ENCODE measurements at places on chromosomes 3 and 15.

- no peak for DNase-seq
Measured at GRCh38 chr15:47824147-47824546, 106.8 kb downstream of the SEMA6D start.

- no peak for DNase-seq
Measured at GRCh38 chr15:97114900-97115760, 784.6 kb downstream of the NR2F2 start.

- DNase-seq: no peak
Measured at GRCh38 chr3:81279481-81280379, 481.7 kb downstream of the GBE1 start.

GRCh38 chr3:113546414-113546893, 14.1 kb downstream of the SIDT1 start:
- DNase-seq: no peak

- DNase-seq: no peak
Measured at GRCh38 chr3:66565301-66565700, 64.5 kb upstream of the LRIG1 start.

DNA sequence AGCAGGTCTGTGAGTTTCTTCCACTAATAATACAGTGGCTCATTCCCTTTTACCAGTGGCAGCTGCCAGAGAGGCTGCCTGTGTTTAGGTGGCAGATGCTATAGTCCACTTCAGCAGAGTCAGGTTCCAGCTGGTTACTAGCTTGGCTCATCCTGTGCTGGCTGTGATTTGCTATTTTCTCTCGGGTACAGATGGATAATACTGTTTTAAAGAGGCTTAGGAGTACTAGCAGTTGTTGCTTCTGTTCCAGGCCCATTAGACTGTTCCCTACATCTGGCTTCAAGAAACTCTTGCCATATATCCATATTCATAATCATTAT, 41.0 kb downstream of the ZNF609 start:
- no peak for DNase-seq

- no peak for DNase-seq
Measured at GRCh38 chr3:170725285-170725731, 139.4 kb upstream of the SLC7A14 start.

- DNase-seq: no peak
Measured at GRCh38 chr15:70519004-70519365, 244.4 kb downstream of the UACA start.

DNA sequence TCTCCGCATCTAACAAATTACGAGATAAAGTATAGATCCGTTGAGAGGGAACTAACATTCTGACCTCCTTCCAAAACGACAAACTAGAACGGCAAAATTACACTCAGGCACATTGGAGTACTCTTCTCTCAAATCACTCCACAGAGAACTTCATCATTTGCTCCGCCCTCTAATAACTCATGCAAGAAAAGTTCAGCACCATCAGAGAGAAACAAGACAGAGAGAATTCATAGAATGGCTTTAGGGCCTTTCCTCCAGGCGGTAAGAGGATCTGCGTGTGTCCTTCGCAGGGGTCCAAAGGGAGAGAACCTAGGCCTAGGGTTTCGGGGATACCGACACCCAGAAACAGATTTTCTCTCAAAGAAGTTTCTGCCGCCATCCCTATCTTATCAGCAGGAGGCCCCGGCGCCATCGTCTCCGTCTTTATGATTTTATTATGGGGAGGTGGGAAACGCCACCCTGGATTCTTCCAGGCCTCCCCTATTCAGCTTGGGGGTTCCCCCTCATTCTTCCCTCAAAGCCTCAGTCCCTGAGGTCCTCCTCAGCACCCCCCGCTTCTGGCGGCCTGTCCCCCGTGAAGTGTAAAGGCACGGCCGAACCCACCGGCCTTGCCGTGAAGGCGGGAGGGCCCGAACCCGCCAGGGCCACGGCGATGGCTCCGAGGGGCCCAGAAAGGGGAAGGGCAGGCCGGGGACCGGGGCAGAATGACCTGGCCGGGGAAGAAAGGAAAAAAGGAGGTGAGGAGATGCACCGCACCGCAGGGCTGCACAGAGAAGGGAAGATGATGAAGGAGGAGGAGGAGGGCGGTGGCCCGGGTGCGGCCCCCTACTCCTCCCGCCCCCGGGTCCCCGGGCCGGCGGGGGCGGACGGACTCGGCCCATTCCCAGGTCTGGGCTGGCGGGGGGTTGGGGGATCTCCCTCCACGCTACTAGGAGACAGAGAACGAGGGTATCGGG, 768 bp downstream of the UBXN7 start:
- peak; percentile 40 for DNase-seq

DNA sequence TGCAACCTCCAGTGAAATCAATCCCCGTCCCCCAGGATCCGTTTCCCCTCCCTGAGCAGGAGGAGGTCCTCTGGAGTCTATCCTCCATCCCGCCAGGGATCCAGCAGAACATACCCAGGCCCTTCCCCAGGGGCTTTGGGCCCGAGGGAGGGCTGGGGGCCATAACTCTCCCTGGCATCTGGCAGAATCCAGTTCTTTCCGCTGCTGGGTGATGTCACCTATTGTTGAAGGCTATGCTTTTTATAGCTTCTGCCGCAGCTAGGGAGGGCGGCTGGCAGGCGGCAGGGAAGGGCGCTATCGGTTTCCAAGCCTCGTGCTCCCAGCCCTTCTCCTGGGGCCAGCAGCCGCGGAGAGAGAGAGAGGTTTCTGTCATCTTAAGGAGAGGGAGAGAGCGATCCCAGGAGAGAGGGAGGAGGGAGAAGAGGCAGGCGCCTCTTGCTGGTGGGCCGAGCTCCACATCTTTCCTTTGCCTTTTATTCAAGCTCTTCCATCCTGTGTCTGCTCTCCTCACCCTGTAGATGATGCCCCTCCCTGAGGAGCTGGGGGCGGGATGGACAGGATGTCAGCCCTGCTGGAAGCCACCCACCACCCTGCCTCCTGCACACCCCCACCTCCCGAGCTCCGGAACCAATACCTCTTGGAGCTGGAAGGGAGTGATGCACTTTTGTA, 120.1 kb downstream of the ANP32A start:
- DNase-seq: no peak

DNA sequence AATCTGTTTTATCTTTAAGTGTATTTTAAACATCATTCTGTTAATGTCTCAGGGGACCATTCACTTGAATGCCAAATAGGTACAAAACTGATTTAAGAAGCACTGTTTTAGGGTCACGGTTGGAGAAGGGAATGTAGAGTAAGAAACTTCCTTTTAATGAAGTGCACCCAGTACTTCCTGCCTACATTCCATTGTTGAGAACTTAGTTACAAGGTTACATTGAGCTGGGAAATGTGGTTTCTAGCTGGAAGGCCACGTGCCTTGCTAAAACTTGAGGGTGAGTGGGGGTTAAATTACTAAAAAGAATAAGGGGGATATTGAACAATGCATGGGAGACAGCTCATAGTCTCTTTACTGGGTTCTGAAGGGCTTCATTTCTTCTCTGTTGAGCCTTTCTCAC, 78.3 kb upstream of the TBC1D5 start:
- DNase-seq: no peak

DNA sequence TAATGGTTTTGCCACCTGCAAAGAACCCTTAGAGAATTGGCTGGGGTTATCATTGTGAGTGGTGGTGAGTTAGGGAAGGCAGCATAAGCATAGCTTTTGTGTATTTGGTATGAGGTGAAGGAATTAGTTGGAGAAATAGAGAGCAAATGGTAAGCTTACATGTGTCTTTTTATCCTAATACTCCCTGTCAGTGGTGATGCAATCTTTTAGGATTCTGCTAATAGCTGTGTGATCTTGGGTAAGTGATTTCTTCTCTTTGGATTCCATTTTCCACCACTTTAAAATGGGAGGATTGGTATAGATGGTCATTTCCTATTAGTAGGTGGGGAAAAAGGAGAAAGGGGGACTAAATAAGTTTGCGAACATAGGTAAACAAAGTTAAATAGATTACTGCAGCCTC, 30.9 kb downstream of the PIAS1 start:
- DNase-seq: no peak

DNA sequence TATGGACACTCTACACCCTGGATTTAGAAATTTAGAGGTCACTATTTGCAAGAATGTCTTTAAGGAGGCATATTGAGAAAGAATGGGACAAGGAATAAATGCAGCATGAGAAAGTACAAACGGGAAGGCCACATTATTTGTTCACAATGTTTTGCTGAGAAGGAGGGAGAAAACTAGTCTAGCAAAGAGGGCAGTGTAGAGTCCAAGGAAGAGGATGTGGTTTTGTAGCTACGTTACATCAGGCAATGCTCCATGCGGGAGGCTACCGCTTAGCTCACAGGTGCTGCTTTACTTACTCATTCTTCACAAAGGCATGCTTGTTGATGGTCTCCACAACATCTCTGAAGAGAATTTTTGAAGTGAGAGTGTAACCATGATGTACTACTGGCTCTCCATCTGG, 191.1 kb downstream of the PLCH1 start:
- peak; percentile 63 for DNase-seq

GRCh38 chr3:63986146-63986545, 37.1 kb downstream of the PSMD6 start:
- DNase-seq: no peak

- DNase-seq: peak; percentile 54
Measured at GRCh38 chr15:55168350-55168974, 28.3 kb downstream of the RSL24D1 start.

DNA sequence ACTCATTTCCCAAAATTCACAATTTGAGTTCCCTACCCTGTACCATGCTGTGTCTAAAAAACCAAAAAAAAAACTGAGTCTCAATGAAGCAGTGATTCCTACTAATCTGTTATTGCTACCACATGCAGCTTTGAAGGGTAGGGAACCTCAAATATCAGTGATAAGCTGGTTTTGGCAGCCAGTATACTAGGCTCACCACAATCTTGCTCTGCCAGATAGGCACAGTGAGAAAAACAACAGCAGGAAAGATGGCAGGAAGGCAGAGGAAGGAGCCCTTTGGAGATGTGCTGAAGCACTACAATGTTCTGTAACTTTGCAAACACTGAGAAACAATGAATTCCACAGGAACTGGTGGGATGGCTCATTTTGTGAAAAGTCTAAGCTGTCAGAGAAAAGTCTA, 96.9 kb upstream of the UBP1 start:
- no peak for DNase-seq

DNA sequence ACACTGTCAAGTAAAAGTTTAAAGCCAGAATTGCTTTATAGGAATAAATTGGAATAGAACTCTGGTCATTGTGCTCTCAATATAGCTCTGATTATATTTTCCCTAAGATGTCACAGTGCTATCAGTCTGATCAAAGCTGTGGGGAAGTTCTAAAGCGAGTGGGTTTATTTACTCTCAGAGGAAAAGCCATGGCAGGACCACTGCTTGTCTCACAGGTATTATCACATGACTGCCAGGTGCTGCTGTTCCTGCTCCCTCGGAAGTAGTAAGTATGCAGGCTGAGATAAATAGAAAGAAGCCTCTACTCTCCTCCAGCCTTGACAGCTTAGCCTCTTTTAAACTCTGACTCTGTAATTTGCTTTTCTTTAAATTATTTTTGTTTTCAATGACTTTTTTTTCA, 49.1 kb upstream of the UTS2B start:
- no peak for DNase-seq

DNA sequence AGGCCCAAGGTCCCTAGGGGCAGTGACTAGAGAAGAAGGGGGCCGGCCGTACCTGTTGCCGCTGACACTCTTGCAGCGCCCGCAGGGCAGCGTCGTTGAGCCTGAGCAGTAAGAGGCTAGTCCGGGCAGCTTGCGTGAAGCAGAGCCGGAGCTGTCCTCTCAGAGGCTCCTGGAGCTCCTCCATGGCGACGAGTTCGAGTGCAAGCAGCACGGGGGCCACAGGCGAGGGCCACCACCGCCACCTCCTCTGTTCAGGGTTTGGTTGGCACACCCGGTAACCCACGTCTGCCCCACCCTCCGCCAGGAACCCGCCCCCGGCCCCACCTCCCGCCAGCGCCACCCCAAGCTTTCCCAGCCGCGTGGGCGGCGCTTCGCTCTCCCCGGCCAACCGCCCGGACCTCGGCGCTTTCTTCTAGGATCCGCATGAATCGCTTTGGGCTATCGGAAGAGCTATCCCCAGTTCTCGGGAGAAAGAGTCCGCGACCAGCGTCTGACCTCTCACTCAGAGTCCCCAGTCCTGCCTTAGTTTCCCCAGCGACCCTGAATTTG, at the start of gene ELL3:
Gene ELL3, minus strand, starts transcription at position 249 of the 549 bp plus-strand sequence. Its CDS starts 65 bp downstream, at position 184.
- DNase-seq: no peak

- peak; percentile 11 for DNase-seq
Measured at GRCh38 chr3:67030785-67031740, 33.0 kb downstream of the KBTBD8 start.

DNA sequence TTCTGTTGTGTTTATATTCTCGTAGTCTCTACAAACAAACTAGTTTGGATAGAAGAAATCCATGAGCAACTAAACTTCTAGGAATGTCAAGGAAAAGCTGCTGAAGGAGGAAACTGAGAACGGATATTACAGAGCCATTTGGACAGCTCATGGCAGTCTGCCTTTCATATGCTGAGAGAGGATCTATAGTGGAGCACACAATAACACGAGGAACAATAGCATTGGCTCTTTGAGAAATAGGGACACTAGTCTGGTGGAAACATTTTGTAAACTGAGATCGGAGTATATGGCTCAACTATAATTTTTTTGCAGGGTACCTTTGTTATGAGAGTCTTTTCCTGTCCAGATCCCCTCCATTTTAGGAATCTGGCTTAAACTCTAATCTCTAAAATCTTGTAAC, 200.5 kb downstream of the CLSTN2 start:
- DNase-seq: no peak

- no peak for DNase-seq
Measured at GRCh38 chr3:177622520-177622919, 425.2 kb upstream of the TBL1XR1 start.

GRCh38 chr3:184238246-184238818, 8.9 kb downstream of the VWA5B2 start:
- no peak for DNase-seq

DNA sequence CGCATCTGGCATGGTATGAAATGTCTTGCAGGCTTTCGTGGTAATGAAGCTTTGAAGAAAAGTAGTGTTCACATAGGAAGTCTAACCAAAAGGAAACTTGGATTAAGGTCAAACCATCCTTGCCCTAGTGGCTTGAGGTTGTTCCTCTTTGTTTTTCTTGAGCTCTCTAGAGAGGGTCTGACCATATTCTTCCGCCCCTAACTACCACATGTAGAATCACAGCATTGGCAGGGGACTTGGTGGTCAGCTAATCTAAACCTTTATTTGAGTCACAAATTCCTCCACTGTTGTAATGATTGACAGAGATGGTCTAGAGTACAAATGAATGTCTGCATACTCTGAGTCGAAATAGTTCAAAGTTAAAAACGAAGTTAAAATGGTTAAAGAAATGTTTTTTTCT, 39.1 kb upstream of the PHLDB2 start:
- DNase-seq: no peak

DNA sequence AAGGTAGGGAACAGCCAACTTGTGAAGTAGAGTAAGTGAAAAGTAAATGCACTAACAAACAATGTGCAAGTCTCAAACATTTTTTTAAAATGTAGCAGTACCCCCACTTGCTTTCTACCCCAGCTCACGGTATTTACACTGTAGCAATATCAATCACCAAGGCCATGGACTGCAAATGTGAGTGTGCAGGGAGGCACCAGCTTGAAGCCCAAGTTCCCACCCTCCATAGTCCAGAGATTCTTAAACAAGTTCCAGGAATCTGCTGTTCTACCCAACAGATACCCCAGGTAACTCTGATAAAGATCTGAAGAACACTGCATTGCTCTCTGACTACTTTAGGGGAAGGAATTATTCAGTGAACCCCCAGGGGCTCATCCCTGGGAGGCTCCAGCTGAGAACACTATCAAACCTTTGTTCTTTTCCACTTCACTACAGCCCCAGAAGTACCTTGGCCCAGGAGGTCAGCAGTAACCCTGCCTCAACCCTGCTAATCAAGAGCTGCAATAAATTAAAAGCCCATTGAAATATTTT, 86.1 kb downstream of the FOXP1 start:
- DNase-seq: no peak
